ENCODE measurements at places on chromosomes 16 and 17.

- DNase-seq: no peak
These were observed 20.9 kb upstream of the PPM1D start for GRCh38 chr17:60579090-60579489.

- no peak for DNase-seq
These were observed 3.4 kb upstream of the PRSS8 start for GRCh38 chr16:31138621-31139578.

DNA sequence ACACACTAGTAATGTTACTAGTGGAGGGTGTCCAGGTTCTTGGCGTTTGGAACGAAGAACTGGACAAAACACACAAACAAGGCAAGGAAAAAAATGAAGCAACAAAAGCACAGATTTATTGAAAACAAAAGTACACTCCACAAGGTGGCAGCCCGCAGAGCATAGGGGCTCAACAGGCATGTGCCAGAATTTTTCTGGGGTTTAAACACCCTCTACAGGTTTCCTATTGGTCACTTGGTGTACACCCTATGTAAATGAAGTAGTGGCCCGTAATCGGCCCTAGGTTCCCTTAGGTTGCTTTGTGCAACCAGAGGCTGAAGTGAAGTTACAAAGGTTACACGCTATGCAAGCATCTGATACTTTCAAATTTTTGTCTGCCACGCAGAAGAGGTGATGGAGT lies 8.1 kb downstream of the OR2C1 start:
- DNase-seq: no peak

DNA sequence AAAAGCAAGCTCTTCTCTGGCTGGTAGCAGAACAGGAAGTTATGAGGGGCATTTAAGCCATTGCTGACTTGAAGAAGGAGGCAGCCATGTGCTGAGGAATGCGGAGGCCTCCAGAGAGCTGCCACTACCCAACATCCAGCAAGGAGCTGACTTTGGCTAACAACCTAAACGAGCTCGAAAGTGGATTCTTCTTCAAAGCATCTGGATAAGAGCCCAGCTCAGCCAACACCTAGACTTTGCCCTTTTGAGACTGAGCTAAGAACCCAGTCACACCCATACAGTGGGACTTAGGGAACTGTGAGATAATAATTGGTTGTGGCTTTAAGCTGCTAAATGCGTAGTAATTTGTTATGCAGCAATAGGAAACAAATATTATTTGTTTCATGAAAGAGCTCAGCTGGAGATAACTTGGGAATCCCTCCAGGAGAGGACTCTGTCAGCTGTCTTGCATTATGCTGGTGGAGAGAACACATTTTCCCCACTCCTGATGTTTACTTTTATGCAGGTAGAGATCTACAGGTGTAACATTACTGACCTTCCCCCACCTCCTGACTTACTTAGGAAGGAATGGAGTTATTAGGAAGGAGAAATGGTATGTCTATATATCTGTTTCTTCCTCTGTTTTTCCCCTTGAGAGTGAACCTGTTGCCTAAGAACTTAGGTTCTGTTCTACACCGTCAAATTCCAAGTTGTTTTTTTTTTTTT lies 52.7 kb upstream of the ZNF629 start:
- no peak for DNase-seq

DNA sequence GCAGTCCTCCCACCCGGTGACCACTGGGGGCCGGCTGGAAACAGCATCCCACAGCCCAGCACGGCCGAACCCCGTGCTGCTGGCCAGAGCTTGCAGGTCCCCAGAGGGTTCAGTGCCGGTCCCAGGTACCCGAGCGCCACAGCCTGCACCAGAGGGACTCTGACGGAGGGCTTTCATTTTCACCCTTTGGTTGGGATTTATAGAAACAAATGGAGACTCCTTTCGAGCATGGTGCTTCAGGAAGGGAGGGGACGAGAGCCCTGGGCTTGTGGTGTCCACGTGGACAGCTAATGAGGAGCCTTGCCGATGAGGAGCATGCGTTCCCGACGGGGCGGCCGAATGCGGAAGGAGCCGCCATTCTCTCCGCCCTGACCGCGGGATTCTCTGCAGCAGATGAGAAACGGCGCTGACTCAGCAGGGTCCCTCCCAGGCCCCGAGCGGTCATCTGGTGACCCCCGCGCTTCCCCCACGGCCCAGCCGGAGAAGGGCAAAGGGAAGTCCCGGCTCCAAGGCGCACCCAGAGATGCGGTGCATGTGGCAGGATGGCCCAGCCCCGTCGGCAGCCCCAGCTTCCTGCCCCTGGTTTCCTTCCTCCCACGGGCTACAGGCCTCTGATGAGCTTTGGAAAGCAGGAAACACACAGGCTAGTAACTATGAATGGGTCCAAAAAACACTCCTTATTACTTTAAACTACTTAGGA lies 9.8 kb downstream of the SLC38A10 start:
- DNase-seq: peak; percentile 63

DNA sequence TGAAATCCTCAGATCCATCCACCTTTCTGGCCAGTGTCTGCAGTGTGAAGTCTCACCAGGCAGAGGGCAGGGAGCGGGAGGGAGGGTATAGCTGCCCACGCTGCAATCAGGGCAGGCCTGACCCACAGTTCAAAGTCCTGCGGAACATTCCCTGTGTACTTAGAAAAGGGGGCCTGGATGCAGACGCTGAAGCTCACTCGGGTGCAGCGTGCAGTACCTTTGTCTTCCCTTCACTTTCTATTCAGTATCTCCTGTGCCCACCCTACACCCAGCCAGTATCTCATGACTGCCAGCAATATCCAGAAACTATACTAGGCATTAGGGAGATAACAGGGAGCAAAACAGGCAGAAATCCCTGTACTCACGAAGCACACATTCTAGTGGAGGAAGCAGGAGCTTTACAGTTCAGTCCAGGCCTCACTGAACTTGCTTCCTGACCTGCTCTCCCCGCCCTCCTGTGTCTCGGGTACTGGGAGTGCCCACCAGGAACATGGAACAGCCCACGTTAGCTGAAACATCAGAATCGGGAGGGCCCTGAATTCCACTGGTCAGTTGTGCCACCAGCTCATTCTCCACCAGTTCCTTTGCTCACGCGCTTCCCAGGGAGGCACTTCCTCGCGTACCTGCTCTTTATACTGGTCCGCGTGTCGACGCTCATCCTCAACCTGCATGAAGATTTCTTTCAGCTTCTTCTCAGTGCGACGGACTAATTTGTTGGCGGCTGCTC lies 42.2 kb downstream of the NDEL1 start:
- no peak for DNase-seq

- DNase-seq: no peak
These were observed 558 bp downstream of the HSD3B7 start for GRCh38 chr16:30985401-30986128.

GRCh38 chr16:30958175-30959079 lies 873 bp downstream of the SETD1A start:
- DNase-seq: no peak

- DNase-seq: no peak
These were observed 107.5 kb upstream of the CREBBP start for GRCh38 chr16:3988011-3988410.

- no peak for DNase-seq
These were observed 435 bp downstream of the RPRML start for GRCh38 chr17:46978489-46979146.

GRCh38 chr17:17523001-17523730 lies 27.0 kb upstream of the RASD1 start:
- no peak for DNase-seq

GRCh38 chr17:33806631-33807030 lies 448.5 kb upstream of the CCL2 start:
- DNase-seq: no peak

GRCh38 chr17:45096141-45096540 lies 35.0 kb downstream of the NMT1 start:
- no peak for DNase-seq

DNA sequence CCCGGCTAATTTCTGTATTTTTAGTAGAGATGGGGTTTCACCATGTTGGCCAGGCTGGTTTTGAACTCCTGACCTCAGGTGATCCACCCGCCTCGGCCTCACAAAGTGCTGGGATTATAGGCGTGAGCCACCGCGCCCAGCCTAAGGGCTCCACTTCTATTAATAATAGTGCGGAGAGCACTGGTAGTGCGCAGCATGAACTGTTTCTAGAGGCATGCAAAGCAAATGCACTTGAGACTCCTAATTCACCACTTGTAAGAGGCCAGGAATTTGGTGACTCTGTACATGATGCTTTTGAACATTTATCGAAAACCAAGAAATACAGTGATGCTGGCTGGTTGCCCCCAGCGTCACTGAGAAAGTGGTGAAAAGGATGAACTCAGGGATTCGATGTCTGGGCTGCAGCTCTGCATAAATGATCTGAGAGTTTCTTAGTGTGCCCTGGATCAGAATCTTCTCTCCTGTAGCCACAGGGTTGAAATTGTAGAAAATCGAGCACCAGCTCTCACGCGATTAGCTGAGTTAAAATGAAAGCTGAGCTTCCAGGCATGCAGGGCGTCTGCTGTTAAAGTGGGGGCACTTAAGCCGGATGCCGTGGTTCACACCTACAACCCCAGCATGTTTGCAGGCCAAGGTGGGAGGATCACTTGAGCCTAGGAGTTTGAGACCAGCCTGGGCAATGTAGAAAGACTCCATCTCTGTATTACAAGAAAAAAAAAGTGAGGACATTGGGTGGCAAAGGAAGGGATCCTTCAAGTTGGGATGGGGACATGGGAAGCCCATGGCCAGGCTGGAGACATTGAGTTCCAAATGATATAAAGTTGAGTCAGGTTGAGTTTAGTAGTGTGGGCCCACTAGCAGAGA lies 4.8 kb downstream of the RNF213 start:
- peak; percentile 56 for DNase-seq

DNA sequence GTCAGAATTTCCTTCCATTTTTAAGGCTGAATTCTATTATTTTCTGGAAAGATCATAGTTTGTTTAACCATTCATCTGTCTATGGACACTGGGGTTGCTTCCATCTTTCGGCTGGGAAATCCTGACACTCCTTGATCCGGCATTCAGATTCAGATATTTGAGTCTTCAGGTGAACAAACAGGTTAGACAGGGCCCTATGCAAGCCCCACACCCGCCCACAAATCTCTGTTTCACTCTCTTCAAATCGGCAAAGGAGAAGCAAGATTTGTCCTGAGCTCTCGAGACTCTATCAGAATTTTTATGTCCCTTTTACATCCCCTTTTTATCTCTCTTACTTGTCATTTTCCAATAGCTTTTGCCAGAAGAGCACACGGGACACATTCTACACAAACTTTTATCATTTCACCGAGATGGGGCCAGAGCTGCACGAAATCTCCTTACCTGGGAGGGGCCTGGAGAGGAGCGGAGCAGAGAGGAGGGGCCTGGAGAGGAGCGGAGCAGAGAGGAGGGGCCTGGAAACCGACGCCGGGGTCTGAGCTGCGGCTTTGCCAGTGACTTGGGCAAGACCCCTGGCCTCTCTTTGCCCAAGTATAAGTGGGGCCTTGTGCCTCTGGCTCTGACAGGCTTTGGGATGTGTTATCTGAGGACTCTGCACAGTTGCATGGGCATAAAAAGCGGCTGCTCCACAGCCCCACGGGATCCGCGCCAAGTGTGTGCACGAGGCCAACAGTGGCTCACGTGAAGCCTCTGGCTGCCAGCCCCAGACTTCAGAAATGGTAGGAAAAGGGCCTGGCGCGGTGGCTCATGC lies 54.3 kb upstream of the RBFOX3 start:
- no peak for DNase-seq

GRCh38 chr16:84036982-84037425 lies 5.6 kb downstream of the SLC38A8 start:
- no peak for DNase-seq

DNA sequence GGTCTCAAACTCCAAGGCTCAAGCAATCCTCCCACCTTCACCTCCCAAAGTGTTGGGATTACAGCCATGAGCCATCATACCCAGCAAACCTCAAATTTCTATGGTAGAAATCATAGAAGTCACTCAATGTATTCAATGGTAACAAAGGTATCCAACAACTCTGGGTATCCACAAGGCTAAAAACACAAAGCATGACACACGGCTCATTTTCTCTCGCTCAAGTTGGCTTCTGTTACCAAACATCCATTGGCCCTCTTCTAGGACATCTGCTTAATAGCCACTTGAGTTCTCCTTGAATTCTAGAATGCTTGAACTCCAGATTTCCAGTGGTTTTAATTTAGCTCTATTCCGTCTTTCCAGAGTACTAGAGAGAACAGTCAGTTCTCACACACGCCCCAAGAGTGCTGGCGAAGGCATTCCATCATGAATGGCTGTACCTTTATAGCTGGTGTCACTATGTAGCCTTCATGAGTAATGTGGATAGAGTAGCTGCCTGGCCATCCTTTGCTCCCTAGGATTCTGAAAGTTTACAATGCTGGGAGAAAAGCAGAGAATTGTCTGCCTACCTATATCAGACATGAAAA lies 42.6 kb downstream of the SPAG9 start:
- DNase-seq: no peak

GRCh38 chr16:88274847-88275246 lies 107.9 kb upstream of the ZNF469 start:
- DNase-seq: no peak

DNA sequence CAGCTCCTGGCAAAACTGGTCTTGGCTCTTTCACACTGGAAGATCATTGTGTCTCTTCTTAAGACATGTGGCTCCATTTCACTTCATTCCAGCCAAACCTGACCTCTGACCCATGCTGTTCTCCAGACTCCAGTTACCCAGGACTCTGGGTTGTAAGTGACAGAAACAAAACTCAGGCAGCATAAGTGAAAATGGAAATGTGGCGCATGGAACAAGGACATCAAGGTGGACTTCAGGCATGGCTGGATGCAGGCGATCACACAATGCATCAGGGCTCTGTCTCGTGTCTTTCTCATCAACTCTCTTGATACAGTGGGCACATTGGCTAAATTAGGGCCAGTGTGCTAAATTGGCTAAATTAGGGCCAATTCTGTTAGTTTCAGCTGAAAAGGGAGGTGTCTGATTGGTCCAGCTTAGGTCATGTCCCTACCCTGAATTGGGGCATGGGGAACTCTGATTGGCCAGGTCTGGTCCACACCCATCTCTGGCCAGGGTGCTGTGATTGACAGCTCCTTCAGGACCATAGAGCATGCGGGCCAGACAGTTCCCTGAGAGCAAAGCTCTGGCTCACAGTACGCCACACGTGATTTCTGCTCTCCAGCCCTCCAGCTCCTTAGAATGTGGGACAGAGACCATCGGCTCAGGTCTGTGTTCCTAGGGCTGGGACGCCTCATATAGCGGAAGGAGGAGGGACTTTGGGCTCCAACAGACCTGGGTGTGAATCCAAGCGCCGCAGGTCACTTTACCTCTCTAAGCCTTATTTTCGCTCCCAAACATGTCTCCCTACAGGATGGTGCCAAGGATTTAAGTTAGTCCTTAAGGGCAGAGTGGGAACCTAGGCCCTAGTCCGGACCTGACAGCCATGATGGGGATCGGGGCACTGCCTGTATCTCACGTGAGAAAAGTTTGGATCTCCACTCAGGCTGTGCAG lies 17.5 kb downstream of the SOCS1 start:
- no peak for DNase-seq

GRCh38 chr16:59988591-59988990 lies 1254.5 kb upstream of the GOT2 start:
- no peak for DNase-seq

DNA sequence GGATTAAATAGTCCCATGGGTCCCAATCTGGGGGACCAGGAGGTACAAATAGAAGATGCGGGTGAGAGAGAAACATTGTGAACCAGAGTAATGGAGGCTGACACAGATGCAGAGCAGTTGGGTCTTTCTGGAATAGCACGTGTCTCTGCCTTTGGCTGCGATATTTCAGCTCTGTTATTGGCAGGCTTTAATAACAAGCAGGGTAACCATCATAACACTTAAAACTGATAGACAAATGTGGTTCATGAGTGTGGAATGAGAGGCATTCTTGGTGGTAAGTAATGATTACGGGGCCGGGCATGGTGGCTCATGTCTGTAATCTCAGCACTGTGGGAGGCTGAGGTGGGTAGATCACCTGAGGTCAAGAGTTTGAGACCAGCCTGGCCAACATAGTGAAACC lies 110.3 kb downstream of the SNX29 start:
- no peak for DNase-seq

All from stimulated activated CD8-positive, alpha-beta memory T cell treated with anti-CD3 and anti-CD28 coated beads, Interleukin-2, amount 100 ng/mL, for 48 hours (primary cell).